A172 (cell line): ENCODE measurements at places on chromosomes 1 and 21. TPM values are rescaled to one million over a fixed set of nuclear protein-coding genes. Genes with fewer than 3 reads are reported as not detected.

The AIM2 gene
- not detected in 2 replicates for total RNA-seq

The WLS gene
- 32.3 and 49.4 TPM in 2 replicates for total RNA-seq

The ELK4 gene
- 17.7 and 18.4 TPM in 2 replicates for total RNA-seq

The VWA5B1 gene
- not detected in 2 replicates for total RNA-seq

The BSDC1 gene
- total RNA-seq = 40.6 and 53.1 TPM in 2 replicates

The VANGL2 gene
- total RNA-seq = 5.7 and 6.3 TPM in 2 replicates

The EFNA1 gene
- 17.0 and 17.9 TPM in 2 replicates for total RNA-seq

The GDAP2 gene
- 24.1 and 25.3 TPM in 2 replicates for total RNA-seq

The LCE1C gene
- total RNA-seq = not detected in 2 replicates

The OR2T11 gene
- total RNA-seq = not detected in 2 replicates

The SMCP gene
- not detected in 2 replicates for total RNA-seq

The MANEAL gene
- total RNA-seq = 13.2 and 13.9 TPM in 2 replicates

The MIXL1 gene
- not detected in 2 replicates for total RNA-seq

The PKLR gene
- total RNA-seq = not detected in 2 replicates

The ZNF593OS gene
- not detected in 2 replicates for total RNA-seq

The CRABP2 gene
- 5.4 and 6.3 TPM in 2 replicates for total RNA-seq

The ACTL8 gene
- total RNA-seq = not detected in 2 replicates

The LCE3E gene
- not detected in 2 replicates for total RNA-seq

The PRR9 gene
- total RNA-seq = not detected in 2 replicates

The KCND3 gene
- total RNA-seq = 0.07 and 0.17 TPM in 2 replicates

The FHAD1 gene
- 4.6 and 6.0 TPM in 2 replicates for total RNA-seq

The DNALI1 gene
- total RNA-seq = not detected in 2 replicates

The ACBD3 gene
- total RNA-seq = 71.0 and 71.3 TPM in 2 replicates

The ANKRD34A gene
- 2.4 and 2.5 TPM in 2 replicates for total RNA-seq

The INSRR gene
- not detected in 2 replicates for total RNA-seq

The KRTAP10-4 gene
- not detected in 2 replicates for total RNA-seq

The S100A3 gene
- total RNA-seq = 90.9 and 103 TPM in 2 replicates
